ENCODE measurements at places on chromosomes 11 and 22.

GRCh38 chr11:33259869-33260268 lies 2.7 kb downstream of the HIPK3 start:
- DNase-seq: no peak

DNA sequence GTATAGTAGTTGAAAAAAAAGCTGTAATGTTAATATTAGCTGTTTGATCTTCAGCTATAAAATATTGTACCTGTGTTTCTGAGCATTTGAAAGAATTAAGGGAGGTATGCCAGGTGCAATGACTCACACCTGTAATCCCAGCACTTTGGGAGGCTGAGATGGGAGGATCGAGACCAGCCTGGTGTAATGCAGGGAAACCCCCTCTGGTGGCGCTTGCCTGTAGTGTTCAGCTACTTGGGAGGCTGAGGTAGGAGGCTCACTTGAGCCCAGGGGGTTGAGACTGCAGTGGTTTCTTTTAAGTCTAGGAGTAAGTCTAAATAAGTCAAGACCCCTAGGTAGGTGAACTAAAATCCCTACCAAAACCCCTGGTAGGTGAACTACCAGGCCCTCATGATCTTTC lies 37.1 kb downstream of the TAF1D start:
- no peak for DNase-seq

GRCh38 chr11:68657021-68657780 lies 27.1 kb upstream of the GAL start:
- DNase-seq: no peak

DNA sequence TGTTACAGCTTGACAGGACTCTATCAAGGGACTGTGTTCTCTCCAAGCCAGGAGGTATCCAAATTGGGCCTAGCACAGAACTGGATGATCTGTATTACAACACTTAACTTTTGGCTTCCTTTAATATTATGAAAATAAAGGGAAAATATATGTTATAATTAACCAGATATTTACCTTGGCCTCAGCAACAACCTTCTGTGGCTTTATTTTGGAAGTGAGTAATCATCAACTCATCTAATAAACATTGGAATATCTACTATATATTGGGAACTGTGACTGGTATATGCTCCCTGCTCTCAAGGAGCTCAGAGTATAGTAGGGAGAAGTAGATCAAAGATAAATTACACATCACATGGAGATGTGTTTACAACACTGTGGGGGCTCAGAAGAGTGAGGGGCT lies 352.2 kb downstream of the METTL15 start:
- DNase-seq: no peak

DNA sequence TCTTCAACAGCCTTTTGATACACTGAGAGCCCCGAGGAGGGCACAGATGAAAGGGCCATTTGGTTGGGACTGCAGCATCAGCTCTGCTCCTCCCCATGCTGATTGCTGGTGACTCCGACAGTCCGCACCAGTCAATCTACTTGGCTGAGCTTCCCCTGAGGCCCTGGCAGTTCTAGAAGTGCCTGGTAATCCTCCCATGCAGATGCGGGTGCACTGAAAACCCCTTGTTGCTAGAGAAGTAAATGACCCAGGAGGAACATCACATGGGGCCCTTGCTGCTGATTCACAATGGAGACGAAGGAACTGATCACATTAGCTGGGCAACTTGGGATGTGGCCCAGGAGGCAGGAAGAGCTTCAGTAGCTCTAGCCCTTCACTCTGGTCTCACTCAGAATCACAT lies 35.2 kb upstream of the RIC3 start:
- no peak for DNase-seq

- no peak for DNase-seq
Measured at GRCh38 chr22:20588092-20588842, 80.9 kb downstream of the MED15 start.

DNA sequence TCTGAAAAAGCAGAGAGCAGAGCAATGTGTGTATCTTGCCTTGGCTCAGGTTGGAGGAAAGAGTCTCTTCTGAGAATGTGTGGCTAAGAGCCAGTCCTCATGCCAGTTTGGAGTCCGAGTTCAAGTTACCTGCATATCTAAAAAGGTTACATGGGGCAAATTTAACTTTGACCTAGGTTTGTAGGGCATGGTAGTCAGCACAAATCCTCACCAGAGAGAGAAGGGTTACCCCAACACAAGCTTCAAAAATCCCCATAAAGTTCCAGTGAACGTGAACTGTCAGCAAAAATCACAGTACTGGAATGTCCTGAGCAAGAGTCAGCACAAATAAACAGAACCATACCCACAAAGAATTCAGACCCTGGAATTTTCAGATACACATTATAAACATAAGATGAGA lies 13.8 kb downstream of the SDHD start:
- DNase-seq: no peak

DNA sequence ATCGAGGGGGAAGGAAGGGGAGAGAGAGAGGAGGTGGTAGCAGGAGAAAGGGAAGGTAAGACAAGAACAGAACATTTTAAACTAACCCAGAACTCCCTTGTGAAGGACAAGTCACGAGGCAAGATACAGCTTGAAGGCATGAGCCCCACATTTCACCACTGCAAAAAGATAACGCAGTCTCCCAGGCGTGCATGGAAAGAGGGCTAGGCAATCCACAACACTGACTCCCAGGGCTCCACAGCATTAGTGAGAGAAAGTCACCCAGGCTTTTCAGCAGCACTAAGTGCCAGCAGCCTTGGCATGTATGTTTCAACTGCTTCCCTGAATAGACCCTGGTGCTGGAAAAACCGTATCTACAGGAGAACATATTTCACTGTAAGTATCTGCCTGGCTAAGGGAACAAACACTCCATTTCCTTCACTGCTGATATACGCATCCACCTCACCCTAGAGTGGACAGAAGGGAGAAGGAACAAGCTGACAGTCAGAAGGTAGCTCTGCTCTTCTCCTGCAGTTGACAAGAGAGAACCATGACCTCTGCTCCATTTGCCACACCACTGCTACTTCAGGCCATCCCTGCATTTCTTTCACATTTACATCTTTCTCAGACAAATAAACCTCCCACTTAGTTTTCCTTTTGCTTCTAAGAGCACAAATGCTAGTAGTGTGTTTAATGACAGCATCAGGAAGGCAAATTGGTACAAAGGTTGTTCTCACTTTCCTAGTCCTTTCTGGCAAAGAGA lies 87.9 kb downstream of the AMBRA1 start:
- DNase-seq: no peak

GRCh38 chr11:122322329-122322728 lies 206.3 kb upstream of the BLID start:
- no peak for DNase-seq

DNA sequence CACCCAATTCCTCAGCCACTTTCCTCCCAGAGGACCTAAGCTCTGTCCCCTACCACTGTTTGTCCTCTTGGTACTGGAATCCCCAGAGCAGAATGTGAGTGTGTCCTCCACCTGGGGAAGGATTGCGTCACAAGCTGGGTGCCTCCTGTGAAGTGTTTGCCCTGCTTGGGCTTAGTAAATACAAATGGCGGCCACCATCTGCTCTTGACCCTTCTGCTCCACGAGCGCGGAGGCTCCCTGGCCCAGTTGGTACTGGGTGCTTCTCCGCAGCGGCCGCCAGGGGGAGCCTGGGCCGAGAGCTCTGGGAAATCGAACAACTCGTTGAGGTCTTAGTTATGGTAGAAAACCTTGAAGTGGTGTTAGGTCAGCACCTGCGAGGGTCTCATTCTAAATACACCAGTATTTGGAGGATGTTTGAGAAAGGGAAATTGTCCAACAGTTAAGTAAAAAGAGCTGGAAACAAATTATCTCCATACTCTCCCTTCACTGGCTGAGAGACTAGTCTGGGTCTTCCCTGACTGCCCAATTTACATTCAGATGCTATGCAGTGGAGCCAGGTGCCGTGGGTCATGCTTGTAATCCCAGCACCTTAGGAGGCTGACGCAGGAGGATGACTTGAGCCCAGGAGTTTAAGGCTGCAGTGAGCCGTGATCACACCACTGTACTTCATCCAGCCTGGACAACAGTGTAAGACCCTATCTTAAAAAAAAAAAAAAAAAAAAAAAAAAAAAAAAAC lies 74.6 kb upstream of the TEAD1 start:
- no peak for DNase-seq

DNA sequence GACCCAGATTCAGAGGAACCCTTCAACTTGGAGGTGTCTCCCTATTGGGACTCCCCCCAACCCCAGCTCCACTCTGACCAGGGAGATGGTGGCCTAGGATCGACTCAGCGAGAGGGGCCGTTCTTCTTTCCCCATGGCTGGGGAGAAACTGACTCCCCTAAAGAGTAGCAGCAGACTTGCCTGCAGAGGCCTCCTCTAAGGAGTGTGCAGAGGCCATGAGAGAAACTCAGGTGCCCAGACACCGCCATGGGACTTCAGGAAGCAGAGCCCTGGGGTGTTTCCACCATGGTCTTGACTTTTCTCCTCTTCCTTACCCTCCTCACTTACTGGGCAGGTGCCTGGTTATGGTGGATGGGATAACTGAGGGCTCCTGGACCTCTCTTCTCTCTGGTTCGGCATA lies 2.6 kb upstream of the TOP3B start:
- DNase-seq: no peak

GRCh38 chr11:127103586-127104388 lies 103.2 kb upstream of the KIRREL3 start:
- no peak for DNase-seq

DNA sequence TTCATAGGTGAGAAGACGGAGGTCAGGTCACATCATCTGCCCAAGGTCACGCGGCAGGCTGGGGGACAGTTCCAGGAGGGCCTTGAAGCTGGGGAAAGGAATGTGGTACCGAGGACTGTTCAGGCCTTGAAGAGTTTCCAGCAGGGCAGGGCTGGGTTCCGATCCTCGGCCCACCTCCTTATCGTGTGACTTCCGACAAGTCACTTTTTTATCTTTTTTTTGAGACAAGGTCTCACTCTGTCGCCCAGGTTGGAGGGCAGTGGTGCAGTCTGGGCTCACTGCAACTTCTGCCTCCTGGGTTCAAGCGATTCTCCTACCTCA lies 623 bp downstream of the NDUFS8 start:
- no peak for DNase-seq

- no peak for DNase-seq
Measured at GRCh38 chr11:114050258-114050927, 9.1 kb upstream of the ZBTB16 start.

- DNase-seq: no peak
Measured at GRCh38 chr22:24474221-24474620, 20.9 kb upstream of the UPB1 start.

Data from activated T-helper 1 cell treated with anti-CD3 and anti-CD28 coated beads, Interleukin-2, amount 50 U/mL, for 16 hours (primary cell).